ENCODE measurements at places on chromosomes 12 and 14.

- DNase-seq: no peak
These were observed 1540.3 kb upstream of the TMEM132C start for GRCh38 chr12:126726481-126727217.

- DNase-seq: no peak
These were observed 9.2 kb downstream of the GLIPR1 start for GRCh38 chr12:75489613-75490210.

DNA sequence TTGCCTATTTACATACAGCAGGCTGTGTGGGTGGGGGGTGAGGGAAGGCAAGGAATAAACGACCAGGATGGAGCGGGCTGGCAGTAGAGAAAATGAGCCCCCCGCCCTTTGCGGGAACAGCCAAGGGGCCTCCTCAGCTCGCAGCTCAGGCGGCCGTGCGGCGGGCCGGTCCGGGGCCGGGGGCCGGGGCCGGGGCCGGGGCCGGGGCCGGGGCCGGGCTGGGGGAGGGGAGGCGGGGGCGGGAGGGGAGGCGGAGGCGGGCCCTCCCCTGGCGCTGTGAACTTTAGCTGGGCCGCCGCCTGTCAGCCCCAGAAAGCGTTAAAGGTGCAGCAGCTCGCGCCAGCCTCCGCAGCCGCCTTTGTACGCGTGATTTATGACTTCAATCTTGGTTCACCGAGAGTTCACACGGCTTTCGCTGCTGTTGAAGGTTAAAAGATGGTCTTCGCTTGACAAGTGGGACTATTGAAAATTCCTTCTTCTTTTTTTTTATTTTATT is 28.8 kb downstream of the HOXC4 start:
- DNase-seq: peak; percentile 9

DNA sequence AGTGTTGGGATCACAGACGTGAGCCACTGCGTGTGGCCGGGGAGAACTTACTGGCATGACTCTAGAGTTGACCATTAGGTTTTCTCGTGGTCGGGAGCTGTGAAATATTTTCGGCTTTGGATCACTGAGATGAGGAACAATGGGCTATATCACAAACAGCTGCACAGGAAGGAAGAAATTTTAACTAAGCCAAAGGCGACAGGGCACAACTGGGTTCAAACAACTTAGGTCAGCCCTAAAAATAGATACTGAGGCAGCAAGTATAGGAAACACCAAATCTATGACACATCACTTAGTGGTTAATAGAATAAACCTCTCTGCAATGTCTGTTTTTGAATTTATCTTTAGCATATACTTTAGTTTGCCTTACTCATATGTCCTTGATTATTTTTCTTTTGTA is 162.9 kb downstream of the LRIG3 start:
- DNase-seq: no peak

DNA sequence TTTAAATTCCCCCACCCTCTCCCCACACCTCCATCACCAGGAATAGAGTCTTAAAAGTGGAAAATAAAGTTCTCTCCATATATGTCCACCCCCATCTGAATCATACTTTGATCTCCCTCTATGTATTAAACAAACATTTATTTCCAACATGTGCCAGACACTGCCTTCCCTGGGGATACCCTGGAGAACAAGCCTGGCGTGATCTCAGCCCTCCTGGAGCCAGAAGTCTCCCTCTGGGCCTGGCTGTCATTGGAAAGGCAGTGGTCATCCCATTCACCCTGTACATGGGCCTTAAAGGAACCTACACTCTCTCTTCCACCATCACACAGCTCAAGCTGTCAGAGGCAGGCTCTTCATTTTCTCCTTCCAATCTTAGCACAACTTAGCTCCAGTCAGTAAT is 143.6 kb downstream of the EMP1 start:
- no peak for DNase-seq

DNA sequence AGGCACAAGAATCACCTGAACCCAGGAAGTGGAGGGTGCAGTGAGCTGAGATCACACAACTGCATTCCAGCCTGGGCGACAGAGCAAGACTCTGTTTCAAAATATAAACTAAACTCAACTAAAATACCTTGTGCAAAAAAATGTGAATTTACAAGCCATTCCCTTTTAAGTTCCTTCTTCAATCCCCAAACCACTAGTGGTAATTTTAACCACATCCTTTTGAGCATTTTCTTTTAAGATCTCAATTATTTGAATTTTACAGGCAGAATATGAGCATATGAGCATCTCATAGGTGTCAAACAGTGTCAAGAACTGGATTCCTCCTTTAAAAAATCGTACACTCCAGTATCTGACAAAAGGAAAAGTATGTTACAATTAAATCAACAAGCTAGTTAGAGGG is 57.0 kb upstream of the NPFF start:
- DNase-seq: no peak

GRCh38 chr12:214003-214741 is at the start of gene SLC6A12:
Gene SLC6A12 (minus strand): TSS chr12:214157. CDS start chr12:209986, 4,171 bp downstream.
- DNase-seq: no peak

- DNase-seq: no peak
These were observed 16.2 kb downstream of the KIF21A start for GRCh38 chr12:39426636-39427240.

DNA sequence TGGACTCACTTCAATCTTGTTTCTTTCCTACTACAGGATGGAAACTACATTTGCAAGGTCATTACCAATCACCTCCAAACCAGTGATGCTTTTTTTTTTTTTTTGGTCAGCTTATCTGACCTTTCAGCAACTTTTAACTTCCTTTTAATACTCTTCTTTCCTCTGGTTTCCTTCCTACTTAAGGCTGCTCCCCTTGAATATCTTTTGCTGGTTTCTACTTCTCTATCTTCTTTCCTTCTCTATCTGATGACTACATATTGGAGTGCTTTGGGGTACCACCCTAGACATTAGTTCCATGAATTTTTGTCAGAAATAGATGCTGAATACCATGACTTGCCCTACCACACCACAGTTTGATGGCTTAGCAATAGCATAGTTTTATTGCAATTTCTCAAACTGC is 197.7 kb upstream of the DDHD1 start:
- no peak for DNase-seq

DNA sequence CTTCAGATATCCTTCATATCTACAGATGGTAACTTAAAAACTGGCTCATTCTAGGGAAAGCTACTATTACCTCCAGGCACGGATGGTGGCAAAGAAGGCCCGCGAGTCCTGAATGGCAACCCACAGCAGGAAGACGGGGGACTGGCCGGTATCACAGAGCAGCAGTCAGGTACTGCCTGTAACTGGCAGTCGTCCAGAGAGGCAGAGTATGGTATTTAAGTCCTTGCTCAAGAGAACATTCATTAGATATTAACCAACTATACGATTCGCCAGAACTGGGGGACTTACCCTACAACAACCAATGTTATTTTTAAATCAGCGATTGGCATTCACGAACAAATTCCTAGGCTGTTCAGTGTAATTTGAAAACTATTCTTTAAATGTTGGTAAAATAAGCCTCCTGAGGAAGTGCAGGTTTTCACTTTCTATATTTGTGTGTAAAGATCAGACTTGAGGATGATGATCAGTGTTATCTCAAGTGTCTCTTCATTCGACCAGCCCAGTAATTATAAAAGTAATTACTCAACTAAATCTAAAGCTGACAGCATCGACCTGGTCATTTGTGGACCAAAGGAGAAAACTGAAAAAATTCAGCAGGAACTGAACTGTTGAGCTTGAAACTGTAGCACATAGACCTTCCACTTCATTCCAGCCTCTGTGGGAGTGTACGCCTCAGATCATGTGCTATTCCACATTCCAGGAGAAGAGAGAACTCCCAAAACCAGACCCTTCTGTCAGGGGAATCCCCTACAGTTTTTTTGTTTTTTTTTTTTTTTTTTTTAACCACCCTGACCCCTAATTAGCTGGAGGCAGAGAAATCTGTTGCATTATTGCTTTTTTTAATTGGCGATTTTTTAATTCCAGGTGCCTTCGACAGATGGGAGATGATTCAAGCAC is 75.6 kb downstream of the ESR2 start:
- DNase-seq: no peak

DNA sequence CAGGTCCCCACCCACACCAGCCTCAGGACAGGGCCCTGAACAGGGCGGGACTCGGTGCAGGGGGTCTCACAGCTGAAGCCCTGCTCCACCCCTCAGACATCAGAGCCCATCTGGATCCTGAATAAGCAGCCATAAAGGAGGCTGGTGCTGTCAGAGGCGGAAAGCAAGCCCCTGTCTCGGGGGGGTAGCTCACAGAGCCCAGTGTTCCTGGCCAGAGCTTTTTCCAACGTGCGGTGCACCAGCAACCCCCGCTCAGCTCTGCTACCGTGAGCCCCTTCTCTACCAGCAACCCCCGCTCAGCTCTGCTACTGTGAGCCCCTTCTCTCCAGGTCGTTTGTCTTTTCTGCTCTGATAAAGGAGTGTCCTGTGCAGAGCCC is 136.5 kb upstream of the SFSWAP start:
- DNase-seq: no peak

GRCh38 chr14:74684434-74684833 is 28.4 kb downstream of the AREL1 start:
- DNase-seq: no peak

DNA sequence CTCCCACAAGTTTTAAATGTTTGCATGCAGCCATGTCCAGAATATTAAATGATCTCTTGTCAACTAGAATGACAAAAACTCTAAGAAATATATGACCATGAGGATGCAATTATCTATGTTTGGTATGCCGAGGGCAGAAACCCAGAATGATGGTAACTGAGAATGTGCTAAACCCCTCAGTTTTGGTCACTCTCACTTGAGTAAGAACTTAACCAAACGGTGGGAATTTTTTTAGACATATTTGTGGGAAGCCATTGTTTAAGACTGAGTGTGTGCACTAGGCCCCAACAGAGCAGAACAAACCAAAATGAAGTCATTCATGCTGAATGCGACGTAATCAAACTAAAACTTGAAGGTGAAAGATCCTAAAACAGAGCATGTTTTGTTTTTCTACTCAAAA is 1927.9 kb upstream of the SEL1L start:
- DNase-seq: no peak

GRCh38 chr12:21788089-21788983 is 13.8 kb upstream of the KCNJ8 start:
- DNase-seq: no peak

DNA sequence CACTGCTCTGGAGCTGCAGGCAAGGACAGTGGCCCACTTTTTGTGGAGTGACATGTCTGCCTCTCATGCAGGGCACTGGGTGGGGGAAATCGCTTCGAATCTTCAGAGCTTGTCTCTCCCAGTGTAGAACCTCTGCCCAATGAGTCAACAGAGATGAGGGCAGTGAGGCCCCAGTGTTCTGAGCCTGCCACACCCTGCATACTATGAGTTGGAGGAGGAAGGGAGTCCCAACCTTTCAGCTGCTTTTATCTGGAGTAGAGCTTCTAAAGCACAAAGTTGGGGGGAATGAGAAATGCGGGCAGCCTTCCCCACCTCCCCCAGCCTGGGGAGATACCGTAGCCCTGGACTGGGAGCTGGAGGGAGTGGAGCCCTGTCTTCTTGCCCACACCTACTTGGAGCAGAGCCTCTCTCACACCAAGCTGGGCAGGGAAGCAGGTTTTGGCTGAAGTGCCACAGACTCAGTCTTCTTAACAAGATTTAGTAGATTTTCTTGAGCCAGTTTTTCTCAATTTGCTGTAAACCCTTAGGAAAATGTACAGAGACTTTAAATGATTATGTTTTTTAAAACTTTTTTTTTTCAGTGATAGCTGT is 159.1 kb downstream of the ADGRD1 start:
- no peak for DNase-seq

- no peak for DNase-seq
These were observed 68.9 kb upstream of the CISTR start for GRCh38 chr12:53820514-53821306.

DNA sequence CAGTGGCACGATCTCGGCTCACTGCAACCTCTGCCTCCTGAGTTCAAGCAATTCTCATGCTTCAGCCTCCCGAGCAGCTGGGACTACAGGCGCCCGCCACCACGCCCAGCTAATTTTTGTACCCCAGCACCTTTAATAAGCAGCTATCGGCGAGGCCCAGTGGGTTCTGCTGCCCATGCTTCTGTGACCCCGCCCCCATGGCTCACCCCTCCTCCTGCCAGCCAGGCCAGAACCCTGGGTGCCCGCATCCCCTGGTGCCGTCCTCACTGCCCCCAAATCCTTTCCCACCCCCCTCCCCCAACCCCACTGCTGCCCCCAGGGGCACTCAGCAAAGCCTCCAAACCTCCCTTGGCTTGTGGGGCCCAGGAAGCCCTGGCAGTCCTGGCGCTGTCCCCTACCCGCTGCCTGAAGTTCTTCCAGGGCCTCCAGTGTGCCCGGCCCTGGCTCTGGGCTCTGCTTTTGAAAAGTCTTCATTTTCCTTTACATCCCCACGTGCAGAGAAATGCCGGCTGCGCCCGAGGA is 14.5 kb downstream of the BAG5 start:
- no peak for DNase-seq

GRCh38 chr12:25653487-25654175 is 100.5 kb upstream of the LMNTD1 start:
- DNase-seq: no peak

- no peak for DNase-seq
These were observed 41.8 kb upstream of the CCDC196 start for GRCh38 chr14:66444271-66444927.

DNA sequence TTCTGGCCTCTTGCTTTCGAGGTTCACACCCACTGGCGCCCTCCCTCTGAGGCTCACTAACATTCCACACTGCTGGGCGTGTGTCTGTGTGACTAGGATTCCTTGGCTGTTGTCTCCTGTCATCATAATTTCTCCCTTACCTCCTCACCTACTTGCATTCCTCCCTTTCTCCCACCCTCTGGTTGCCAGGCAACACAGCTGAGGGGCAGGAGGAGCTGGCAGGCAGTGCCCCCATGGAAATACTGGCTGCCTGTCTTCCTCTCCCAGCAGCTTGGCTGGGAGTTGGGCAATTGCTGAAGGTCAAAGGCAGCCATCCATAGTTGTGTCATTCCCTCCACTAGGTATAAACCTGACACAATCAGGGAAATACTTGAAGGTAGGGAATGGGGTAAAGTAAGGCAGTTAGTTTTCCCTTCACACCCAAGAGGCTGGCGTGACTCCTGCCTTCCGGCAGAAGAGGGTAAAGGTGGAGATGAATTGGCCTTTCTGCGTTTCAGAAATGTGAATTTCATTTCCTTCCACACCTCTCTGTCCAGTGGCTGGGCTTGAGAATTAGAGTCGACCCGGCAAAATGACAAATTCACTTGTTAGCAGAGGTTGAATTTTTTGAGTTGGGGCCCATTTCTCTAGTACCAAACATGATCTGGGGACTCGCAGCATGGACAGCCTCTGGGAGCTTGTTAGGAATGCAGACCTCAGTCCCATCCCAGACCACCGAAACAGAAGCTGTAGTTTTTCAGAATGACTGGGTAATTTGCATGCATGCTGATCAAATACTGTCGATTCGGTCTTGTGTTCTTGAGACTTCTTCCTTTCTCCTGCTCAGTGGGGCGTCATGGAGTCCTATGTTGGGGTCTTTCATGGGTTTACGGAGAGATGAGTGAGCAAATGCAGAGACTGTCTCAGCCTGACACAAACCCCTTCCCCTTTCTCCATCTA is 24.3 kb upstream of the EMP1 start:
- no peak for DNase-seq

- no peak for DNase-seq
These were observed 75.5 kb downstream of the BORCS5 start for GRCh38 chr12:12432364-12432763.

GRCh38 chr14:96038920-96039632 is at the start of gene C14orf132:
Gene C14orf132 (plus strand): TSS chr14:96039362. CDS start chr14:96039501, 139 bp downstream.
- DNase-seq: no peak

GRCh38 chr14:104305511-104306449 is 167.4 kb downstream of the KIF26A start:
- DNase-seq: no peak

Measured in effector CD8-positive, alpha-beta T cell (primary cell).